ENCODE measurements at places on chromosomes 16 and 17.
A peak's percentile ranks its signal among the peaks of the same experiment; 100 is the strongest.

DNA sequence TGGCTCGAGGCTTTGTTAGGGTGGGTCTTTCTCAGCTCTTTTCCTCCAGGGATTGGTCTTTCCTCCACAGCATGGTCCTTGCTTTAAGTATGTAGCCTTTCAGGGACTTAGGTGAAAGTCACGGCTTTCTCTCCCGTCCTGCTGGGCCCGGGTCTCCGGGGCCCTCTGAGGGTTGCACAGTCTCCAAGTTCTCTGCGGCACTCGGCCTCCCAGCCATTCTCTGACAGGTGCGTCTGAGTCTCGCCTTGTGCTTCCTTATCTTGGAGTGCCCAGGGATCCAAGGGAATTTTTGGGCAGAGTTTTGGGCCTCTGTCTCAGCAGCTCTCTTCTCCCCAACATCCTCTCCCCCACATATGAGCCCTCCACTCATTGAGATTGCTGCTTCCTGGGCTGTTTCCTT lies 36.6 kb downstream of the ZNF750 start:
- DNase-seq: no peak

DNA sequence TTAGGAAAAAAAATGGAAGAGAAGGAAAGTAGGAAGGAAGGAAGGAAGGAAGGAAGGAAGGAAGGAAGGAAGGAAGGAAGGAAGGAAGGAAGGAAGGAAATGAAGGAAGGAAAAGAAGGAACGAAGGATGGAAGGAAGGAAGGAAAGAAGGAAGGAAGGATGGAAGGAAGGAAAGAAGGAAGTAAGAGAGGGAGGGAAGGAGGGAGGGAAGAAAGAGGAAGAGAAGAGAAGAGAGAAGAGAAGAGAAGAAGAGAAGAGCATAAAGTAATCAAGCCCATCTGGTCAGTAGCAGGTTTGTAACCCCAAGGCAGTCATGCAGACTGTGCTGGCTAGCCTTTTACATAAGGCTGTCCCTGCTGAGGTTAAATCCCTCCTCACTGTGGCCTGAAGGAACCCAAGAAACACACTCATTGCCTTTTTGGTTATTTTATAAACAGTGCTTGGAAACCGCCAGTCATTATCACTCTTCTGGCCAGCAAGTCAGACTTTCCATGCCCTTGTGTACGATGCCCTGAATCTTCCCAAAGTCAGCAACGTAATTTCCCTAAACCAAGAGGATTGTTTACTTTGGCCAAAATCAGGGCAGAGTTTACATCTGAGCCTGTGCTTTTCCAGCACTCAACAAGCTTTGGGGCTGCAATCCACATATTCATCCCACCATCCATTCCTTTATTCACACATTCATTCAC lies 409.6 kb upstream of the MAF start:
- DNase-seq: no peak

GRCh38 chr17:7043182-7043496 lies 753 bp downstream of the SLC16A11 start:
- no peak for DNase-seq

- no peak for DNase-seq
Measured at GRCh38 chr17:16491131-16491702, 776 bp downstream of the LRRC75A start.

- peak; percentile 58 for DNase-seq
Measured at GRCh38 chr16:12178251-12178990, 201.9 kb downstream of the SNX29 start.

DNA sequence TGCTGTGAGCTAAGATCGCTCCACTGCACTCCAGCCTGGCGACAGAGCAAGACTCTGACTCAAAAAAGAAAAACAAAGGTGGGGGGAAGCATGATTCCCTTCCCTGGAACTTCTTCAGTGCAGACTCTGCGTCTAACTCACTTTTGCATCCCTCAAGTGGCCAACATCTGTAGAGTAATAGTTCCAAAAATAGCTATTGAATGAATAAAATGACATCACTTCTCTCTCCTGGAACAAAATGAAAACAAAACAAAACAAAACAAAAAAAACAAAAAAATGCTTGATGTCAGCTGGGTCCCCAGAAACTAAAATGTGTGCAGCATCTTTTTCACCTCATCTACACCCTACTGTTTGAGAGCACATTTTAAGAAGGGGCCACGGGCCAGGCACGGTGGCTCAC lies 197.7 kb upstream of the NOG start:
- no peak for DNase-seq

GRCh38 chr17:34300652-34301370 lies 15.3 kb downstream of the CCL11 start:
- DNase-seq: peak; percentile 89

- peak; percentile 55 for DNase-seq
Measured at GRCh38 chr16:24689128-24689527, 40.3 kb upstream of the TNRC6A start.

DNA sequence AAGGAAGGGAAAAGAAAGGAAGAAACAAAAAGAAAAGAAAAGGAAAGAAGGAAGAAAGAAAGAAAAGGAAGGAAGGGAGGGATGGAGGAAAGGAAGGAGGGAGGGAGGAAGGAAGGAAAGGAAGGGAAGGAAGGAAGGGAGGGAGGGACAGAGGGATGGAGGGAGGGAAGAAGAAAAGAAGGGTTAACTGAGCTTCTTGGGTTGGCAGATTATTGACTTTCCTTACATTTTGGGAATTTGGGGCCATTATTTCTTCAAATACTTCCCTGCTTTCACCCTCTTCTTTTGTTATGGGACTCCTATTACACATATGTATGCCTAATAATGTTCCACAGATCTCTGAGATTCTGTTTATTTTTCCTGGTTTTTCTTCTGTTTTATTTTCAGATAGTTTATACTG lies 285.6 kb downstream of the KCNJ2 start:
- DNase-seq: no peak

DNA sequence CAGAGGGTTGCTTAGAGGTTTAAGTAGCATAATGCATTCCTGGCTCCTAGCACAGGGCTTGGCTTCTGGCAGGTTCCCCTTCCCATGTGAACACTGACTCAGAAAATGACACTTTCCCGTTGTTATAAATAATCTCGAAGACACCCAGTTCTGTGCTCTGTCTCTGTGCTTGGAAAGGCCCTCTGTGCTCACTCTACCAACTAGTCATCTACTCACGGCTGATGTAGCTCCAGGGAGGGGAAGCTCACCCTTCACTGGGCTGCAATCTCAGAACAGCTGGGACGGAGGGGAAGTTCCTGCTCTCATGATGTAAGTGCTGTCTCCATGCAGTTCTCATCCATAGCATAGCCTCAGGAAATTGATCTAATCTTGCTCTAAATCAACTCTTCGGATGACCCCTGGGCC lies 230.5 kb upstream of the ASIC2 start:
- peak; percentile 14 for DNase-seq

- DNase-seq: no peak
Measured at GRCh38 chr17:37674511-37674910, 31.3 kb upstream of the DDX52 start.

GRCh38 chr16:23500862-23501225 lies 9.4 kb downstream of the GGA2 start:
- no peak for DNase-seq

DNA sequence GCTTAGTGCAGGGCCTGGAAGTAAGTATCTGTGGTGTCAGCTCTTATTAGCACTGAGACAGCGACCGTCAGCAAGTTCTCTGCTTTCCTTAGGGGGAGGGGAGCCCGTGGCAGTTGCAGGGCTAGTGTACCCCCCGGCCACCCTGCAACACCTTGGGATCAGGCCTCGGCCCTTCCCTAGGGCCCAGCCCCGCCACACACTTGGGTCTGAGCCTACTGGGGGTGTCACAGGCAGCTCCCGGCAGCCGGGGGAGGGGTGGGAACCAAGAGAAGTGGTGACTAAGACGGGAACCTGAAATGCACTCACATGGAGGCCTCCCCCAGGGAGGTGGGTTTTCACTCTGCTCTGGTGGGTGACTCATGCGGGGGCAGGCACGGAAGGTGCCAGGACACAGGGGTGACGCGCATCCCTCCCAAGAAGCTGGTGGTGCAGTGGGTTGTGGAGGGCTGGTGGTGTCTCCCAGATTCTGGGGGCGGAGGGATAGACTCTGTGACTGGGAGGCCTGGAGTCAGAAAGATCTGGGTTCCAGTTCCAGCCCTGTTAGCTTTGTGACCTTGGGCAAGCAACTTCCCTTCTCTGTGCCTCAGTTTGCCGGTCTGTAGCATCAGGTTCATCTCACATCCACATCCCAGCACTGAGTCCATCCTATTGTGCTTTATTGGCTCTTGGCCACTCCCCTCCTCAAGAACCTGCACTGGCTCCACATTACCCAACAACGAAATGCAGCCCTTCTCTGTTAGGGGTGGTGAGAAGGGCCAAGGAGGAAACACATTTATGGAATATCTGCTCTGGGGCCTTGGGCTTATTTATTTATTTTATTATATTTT lies 44.5 kb downstream of the LAT start:
- peak; percentile 91 for DNase-seq

GRCh38 chr17:29326023-29326813 lies 32.3 kb upstream of the NUFIP2 start:
- no peak for DNase-seq

GRCh38 chr17:72887917-72888316 lies 204.6 kb downstream of the SLC39A11 start:
- DNase-seq: peak; percentile 24

GRCh38 chr17:78343187-78343542 lies 16.7 kb downstream of the SOCS3 start:
- DNase-seq: peak; percentile 91

- peak; percentile 95 for DNase-seq
Measured at GRCh38 chr16:85238233-85238647, 126.0 kb upstream of the CIBAR2 start.

- no peak for DNase-seq
Measured at GRCh38 chr17:16948587-16949376, 23.1 kb downstream of the TNFRSF13B start.

- peak; percentile 89 for DNase-seq
Measured at GRCh38 chr16:84788920-84789391, 30.8 kb upstream of the CRISPLD2 start.

DNA sequence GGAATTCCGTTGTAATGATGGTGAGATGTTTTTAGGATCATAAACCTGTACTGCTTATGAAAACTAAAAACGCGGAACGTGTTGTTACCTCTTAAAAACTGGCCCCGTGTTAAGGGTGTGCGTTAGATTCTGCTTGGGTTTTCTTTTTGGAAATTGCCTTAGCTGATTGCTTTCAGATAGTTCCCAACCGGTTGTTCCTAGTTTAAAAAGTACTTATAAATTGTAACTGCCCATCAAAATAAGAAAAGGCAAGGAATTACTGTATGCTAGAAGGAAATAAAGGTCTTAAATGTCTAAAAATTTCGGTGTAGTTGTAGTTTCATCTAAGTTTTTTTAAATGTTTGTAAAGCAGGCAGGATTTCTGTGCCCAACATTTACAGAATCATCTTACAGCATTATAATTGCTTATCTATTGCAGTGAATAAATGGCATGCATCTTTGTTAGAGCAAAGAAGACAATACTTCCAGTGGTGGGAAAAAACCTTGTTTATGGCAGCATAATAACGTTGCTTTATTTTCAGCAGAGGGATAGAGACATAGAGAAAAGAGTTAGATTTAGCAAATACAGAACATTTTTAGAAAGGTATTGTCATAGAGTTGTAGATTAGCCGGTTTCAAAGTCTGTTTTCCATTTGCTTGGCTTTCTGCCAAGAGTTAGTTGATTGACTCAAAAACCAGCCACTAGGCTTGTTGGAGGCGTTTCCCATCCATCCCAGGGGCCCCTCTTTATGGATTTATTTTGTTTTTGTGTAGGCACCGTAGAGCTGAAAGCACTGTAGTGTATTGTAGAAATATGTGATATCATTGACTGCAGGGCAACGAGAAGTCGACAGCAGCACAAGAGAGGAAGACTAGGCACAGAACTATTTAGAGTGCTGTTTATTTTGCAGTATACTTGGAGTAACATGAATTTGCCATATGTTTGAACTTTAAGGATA lies 1.7 kb downstream of the PPM1D start:
- DNase-seq: peak; percentile 76

- DNase-seq: no peak
Measured at GRCh38 chr16:88451586-88452481, 1.2 kb upstream of the ZFPM1 start.

DNA sequence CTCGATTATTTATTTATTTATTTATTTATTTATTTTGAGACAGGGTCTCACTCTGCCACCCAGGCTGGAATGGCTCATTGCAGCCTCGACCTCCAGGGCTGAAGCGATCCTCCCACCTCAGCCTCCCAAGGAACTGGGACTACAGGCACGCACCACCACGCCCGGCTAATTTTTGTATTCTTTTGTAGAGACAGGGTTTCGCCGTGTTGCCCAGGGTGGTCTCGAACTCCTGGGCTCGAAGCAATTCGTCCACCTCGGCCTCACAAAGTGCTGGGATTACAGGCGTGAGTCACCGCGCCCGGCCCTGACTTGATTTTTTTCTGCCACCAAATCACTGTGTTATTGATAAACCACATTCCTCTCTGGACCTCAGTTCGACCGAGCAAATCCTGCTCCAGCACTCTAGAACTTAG lies 758 bp upstream of the RPL23A start:
- DNase-seq: no peak

DNA sequence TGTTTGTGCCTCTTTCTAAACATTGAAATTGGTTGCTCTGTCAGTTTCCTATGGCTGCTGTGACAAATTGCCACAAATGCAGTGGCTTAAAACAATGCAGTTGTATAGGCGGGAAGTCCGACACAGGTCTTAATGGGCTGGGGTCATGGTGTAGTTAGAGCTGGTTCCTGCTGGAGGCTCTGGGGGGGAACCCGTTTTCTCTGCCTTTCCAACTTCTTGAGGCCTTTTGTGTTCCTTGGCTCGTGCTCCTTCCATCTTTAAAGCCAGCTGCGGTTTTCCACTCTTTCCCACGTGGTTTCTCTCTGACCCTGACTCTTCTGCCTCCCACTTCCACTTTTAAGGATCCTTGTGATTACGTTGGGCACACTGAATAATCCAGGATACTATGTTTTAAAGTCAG lies 12.5 kb downstream of the EPN2 start:
- DNase-seq: peak; percentile 36

DNA sequence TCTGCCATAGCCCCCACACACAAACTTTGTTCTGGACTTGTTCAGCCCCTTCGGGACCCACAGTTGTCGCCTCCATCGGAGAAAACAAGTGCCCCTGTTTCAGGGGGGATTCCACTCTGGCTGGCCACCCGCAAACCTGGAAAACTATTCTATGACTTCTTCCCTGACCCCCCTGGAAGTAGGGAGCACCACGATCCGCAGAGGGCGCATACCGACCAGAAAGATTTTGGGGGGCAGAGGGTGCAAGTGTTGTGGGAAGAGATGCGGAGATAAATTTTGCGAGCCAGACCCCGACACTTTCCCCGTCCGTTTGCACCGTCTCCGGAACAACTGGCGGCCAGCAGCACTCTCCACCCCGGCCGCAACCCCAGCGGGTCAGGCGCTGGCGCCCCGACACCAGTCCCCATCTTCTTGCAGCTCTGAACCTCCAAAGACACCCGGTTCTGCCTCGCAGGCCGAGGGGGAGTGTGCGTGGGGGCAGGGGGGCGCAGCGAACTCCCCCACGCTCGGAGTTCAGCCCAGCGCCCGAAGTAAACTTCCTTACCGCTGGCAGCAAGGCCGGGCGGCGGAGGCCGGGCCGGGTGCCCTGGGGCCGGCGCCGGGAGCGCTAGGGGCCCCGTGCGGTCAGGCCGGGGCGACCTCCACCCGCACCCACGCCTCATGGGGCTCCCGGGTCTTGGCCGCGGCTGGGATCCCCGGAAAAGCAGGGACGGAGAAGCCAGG lies 744 bp downstream of the SALL1 start:
- DNase-seq: no peak
